ENCODE measurements at places on chromosomes 6 and 20. TPM values are rescaled to one million over a fixed set of nuclear protein-coding genes. Genes with fewer than 3 reads are reported as not detected.

Gene HEY2
- total RNA-seq = 18.3 TPM

Gene SLC12A5
- total RNA-seq = 1.2 TPM

Gene NOX3
- not detected for total RNA-seq

Gene C6orf141
- total RNA-seq = 0.83 TPM

DNA sequence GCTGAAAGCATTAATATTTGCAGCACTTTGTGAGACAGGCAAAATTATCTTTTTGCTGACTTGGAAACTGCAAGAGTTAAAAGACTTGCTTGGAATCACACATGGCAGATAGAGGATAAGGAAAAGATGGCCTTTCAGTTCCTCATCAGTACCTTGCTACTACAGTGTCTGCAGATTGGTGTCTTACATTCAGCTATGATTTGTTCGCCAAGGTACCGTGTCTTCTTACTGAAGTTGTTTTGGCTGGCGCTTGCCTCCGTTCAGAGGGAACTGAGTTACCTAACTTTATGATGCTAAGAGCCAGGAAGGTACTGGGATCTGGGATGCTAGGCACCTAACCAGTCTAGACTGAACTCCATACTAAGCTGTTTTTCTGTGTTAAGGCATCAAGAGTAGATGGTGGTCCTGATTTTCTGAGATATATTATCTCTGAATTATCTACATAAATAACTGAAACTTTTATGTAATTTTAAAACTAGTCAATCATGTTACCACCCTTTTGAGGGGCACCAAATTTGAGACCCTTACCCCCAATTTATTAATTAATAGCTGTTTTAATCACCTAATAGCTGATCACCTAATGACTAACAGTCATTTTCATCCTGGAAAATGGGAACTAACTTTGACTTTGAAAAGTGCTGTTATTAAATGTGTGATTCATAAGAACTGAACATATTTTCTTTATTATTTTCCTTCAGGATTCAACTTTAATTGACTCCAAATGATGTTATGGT, 2.5 kb downstream of the WTAP start:
- no peak for DNase-seq
- peaks cover 10% of the 10 kb centered on the region for H3K4me1 ChIP-seq
- no peak overlapping the region for H3K4me3 ChIP-seq
- H3K36me3 ChIP-seq = no peaks in the 10 kb centered on the region
- no peak overlapping the region for H3K27ac ChIP-seq
- H3K27me3 ChIP-seq = no peaks in the 10 kb centered on the region

DNA sequence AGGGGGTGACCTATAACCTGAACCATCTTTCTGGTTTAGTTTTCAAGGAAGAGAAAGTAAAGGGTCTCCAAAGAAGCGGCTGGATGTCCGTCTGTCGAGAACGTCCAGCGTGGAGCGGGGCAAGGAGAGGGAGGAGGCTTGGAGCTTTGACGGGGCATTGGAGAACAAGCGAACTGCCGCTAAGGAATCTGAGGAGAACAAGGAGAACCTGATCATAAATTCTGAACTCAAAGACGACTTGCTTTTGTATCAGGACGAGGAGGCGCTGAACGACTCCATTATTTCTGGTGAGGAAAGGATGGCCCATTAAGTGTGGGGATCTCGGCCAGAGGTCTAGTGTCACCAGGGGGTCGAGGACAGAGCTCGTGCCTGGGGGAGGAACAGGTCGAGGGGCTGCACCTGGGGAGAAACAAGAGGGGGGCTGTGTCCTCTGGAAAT, 159.2 kb downstream of the SYCP2 start:
- H3K4me1 ChIP-seq = no peaks in the 10 kb centered on the region
- no peak overlapping the region for H3K4me3 ChIP-seq
- no peak for DNase-seq
- H3K27ac ChIP-seq = no peak overlapping the region
- H3K27me3 ChIP-seq = no peaks in the 10 kb centered on the region

DNA sequence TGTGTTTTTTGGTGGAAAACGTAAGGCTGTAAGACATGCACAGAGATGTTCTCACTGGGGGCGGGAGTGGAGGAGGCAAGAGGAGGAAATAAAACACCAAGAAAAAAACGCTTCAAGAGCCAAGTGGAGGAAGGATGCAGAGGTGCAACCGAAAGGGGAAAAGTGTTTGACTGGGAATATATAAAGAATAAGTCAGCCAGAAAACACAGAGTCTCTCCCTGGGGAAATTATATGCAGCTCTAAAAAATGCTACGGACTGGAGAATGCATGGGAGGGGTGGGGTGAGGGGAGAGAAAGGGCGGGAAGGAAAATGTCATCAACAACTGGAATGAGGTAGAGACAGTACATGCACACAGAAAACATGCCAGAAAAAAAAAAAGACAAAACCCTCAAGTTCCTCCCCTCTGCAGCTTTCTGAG, 133.5 kb downstream of the SCML4 start:
- peaks cover 10% of the 10 kb centered on the region for H3K4me1 ChIP-seq
- no peak for DNase-seq
- no peaks in the 10 kb centered on the region for H3K36me3 ChIP-seq

DNA sequence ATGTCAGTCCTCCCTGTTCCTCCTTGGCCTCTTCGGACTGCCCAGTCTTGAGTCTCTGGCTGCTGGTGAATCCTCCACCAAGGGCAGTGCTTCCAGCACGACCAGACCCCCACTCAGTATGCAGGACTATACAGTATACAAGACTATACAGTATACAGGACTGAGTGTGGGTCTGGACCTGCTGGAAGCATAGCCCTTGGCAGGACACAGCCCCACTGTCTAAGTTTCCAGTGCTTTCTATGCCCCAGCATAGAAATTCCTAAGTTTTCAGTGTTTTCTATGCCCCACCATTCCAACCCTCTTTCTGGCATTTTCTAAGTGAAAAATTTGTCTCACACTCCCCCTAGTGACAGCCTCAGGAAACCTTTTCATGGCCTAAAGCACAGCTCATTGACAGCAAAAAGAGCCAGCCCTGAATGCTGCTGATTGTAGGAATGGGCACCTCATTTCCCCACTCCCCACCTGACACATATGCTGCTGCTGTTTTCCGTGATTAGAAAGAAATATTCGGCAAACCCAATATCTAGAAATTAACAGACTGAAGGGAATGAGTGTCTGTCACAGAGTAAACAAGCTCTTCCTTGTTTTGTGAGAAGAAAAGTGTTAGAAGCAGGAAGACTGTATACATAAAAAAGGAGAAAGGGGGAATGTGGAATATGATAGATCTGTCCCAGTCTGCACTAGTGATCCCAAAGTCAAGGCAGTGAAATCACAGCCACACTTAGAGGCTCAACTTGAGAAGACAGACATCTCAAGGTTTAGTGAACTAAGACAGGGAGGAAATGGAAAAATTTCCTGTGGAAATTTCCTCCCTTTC, 206.9 kb downstream of the IBTK start:
- H3K36me3 ChIP-seq = no peaks in the 10 kb centered on the region
- peak; percentile 36 for DNase-seq
- H3K27ac ChIP-seq = no peak overlapping the region
- H3K27me3 ChIP-seq = no peaks in the 10 kb centered on the region

DNA sequence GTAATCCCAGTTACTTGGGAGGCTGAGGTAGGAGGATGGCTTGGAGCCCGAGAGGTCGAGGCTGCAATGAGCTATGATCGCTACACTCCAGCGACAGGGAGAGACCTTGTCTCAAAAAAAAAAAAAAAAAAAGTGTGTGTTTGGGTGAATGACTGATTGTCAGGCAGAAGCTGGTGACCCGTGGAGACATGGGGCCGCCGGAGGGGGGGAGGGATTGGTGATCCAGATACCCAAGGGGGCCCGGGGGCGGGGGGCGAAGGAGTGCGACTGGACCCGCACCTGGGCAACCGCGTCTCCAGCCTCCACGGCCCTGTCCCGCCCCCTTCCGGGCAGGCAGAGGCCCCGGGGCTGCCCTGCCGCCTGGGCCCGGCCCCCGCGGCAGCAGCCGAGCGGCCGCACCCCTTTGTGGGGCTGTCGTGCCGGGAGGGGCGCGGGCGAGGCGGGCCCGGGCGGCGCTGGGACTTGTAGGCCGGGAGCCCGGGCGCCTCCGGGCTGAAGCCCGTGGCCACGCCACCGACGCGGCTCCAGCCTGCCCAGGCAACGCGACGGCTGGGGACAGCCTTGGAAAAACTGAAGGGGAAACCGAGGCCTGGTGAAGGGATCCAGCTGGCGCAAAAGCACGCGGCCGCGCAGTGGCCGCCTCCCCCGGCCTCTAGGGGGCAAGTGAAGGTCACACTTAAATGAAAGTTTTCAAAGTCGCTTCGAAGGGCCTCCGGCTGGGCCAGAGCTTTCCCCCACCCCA, 2.1 kb upstream of the RBM38 start:
- H3K36me3 ChIP-seq = no peaks in the 10 kb centered on the region
- H3K27me3 ChIP-seq = no peaks in the 10 kb centered on the region
- peaks cover 12% of the 10 kb centered on the region for H3K4me1 ChIP-seq

- H3K27ac ChIP-seq = no peak overlapping the region
- H3K36me3 ChIP-seq = no peaks in the 10 kb centered on the region
- H3K4me3 ChIP-seq = no peak overlapping the region
These were observed 10.6 kb downstream of the ACSS2 start for GRCh38 chr20:34887023-34887422.

GRCh38 chr6:106132153-106132698, 46.1 kb downstream of the PRDM1 start:
- DNase-seq = no peak
- H3K27me3 ChIP-seq = no peaks in the 10 kb centered on the region
- no peaks in the 10 kb centered on the region for H3K4me1 ChIP-seq
- H3K36me3 ChIP-seq = no peaks in the 10 kb centered on the region
